ENCODE measurements at places on chromosomes 2 and 18.

- DNase-seq: no peak
Measured at GRCh38 chr2:127523269-127523939, 2.9 kb downstream of the IWS1 start.

- DNase-seq: no peak
Measured at GRCh38 chr2:70772486-70773155, 4.6 kb upstream of the ADD2 start.

DNA sequence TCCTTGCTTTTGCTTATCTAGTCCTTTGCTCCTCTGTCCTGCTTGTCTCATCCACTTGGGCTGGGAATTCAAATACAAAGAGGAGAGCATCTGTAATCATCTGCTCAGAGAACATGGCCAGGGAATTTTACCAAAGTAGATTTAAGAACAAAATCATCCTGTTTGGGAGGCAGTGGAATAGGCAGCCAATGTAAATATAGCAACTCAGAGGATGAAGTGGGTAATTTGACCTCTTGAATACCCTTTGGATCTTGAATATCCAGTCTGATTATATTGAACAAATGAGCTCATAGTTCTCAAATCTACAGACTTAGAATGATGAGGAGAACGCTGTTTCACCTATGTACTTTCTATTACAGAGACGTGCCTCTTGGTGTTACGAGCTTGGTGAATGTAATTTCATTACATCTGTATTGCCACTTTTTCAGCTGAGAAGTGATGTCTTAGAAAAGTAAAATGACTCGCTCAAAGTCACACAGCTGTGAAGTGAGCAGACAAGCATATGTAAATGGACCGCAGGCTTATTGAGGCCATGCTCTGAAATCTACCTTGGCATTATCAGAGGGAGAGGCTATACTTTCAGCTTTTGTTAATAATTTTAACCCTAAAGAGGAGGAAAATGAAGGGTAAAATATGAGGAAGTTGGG is 266.3 kb downstream of the MTX2 start:
- DNase-seq: no peak

- DNase-seq: no peak
Measured at GRCh38 chr2:108189316-108189715, 50.5 kb upstream of the SULT1C3 start.

DNA sequence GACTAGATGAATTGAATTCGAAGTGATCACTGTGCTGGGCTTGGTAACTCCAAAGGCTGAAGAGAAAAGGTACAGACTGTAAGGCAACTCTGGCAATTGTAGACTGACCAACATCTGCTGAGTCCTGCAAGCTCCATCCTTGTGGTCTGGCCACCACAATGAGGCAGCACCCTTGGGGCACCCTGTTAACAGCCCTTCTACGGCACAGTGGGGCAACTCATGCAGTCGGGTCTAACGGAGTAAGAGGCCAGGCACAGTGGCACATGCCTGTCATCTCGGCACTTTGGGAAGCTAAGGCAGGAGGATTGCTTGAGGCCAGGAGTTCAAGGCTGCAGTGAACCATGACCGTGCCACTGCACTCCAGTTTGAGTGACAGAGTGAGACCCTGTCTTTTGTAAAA is 126.8 kb downstream of the ZAP70 start:
- no peak for DNase-seq

DNA sequence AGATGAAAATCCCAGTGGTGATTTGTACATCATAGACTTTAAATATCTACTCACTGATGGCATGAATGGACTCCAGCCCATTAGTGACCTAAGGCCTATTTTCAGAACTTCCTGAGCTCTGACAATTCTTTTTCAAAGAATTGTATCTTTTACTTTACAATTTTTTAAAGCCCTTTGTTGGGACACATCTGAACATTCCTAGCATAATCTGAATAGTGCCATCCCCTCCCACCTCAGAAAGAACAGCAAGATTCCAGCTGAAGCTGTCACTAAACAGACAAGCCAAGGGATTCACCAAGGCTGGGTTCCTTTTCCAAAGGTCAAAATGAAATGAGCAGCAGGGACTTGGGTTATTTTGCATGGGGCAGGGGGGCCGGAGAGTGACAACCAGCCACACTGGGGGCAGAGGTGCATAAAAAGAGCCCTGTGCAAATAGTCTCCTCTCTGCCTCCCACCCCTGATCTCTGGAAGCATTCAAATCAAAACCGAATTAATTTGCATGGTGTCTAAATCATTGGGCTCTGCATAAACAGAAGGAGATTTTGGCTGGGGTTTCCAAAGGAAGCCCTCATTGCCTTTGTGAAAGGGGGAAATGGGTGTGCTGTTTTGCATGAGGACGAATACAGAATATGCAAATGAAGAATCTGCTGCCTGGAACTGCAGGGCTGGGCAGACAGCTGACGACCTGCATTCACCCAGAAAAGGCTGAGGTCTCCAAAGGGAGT is 17.2 kb downstream of the EPHA4 start:
- DNase-seq: no peak

DNA sequence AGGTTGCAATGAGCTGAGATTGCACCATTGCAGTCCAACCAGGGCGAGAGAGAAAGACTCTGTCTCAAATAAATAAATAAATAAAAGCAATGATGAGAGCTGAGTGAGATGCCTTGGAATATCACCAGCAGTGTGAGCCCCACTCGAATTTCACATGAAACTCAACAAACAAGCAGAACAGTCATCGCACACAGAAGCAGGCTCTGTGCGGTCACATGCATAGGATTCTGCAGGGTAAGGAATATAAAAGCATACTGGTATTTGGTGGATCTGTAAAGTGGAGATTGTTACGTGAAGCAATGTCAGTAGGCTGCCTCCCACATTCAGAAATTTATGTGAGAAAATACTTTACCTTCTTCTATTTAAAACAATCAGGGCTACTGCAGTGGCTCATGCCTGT is 18.0 kb upstream of the AP1S3 start:
- DNase-seq: no peak

- DNase-seq: no peak
Measured at GRCh38 chr2:42105330-42106256, 57.8 kb downstream of the PKDCC start.

- peak; percentile 91 for DNase-seq
Measured at GRCh38 chr2:60958800-60959199, 58.7 kb upstream of the PEX13 start.

DNA sequence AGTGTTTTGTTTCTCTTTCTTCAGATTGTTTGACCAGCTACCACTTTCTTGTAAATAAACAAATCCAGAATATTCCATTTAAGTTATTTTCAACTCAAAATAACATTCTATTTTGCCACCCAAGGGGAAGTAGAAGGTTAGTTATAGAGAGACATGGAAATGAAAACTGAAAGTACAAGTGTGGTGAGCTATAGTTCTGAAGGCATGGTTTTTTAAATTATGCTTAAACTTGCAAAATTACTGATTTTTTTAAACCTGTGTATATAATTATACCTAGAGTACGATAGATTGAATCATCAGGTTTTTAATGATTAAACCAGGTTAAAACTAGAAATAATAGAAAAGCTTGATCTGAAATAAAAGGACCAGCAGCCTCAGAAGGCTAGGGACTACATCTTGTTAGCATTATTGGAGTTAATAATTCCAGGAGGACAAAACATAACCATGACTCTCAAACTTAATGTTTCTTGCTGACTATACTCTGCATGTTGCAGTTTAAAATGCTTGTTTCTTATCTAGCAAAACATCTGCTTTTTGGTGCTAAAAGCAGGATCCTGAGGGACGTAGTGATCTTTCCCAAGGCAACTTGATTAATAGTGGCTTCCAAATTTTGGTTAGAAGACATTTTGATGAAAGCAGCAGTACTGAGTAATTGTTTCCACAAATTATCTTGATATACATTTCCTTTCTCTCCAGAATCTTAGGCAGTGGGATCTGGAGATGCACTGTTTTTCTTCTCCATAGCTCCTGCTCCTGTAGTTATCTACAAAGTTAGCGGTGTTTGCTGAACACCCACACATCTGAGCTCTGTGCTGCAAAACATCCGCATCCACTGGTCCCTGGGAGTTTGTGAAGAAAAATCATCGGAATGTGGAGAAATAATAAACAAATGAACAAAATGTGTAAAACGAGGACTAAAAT is 327.2 kb upstream of the PKDCC start:
- no peak for DNase-seq

GRCh38 chr18:63907664-63908063 is at the start of gene SERPINB10:
SERPINB10 (plus strand) TSS chr18:63907958; CDS start chr18:63915511, 7,553 bp downstream.
- no peak for DNase-seq

GRCh38 chr2:186884587-186884986 is 35.6 kb upstream of the ZSWIM2 start:
- no peak for DNase-seq

DNA sequence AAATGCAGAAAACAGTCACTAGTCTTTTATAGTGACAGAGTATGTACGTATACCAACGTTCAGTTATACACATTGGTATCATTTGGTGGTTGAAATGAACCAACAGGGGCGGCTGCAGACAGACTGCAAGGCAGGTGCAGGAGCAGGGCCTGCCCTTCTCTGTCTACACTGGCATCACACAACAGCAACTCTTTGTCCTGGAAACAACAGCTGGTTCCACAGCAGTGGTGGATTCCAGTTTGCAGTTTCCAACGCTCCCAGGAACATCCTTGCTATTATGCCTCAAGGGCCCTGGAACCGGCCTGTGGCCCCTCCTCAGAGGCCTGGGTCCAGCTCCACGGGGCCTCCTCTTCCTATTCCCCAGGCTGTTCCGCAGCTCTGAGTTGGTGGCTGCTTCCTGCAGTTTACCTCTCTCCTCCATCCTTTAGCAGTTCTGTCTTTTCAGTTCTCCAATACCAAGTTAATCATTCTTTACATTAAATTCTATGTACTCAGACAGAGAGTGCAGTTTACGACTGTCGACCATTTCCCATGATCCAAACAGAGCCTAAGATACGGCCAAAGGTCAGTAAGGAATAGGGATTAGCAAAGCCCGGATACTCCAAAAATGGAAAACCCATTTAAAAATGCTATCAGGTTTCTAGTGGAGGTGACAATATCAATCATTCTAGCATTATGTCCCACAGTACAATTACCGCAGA is 87.8 kb downstream of the NOL10 start:
- no peak for DNase-seq

GRCh38 chr2:233035426-233036161 is 3.1 kb downstream of the NEU2 start:
- DNase-seq: no peak

DNA sequence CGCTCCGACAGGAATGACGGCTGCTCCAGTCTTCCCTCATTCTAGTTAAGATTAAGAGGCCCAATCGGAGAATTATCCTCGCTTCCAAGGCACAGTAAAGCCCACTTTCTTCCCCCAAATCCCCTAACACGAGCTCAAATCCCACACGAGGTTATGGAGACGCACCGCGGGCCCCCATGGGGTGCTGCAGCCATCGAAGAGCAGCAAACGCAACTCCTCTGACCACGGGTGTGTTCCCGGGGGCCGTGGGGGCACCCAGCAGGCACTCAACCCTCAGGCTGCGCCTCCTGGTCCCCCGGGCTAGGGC is 446 bp downstream of the COPS9 start:
- no peak for DNase-seq

DNA sequence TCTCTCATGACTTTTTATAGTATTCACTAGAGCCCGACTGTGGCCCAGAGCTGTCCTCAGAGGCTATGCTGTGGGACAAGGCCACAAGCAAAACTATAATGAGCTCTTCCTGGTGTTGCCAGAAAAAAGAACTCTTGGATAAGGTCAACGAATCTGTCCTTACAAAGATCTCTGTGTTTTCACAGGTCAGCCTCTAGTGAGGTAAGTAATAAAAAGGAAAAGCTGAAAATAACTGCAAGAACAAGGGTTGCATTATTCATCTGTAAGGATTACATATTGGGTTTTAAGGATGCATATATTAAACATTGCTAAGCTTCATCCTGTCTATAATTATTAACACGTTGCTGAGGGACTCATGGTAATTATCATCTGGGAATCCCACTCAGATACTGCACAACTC is 62.8 kb upstream of the ATL2 start:
- no peak for DNase-seq

DNA sequence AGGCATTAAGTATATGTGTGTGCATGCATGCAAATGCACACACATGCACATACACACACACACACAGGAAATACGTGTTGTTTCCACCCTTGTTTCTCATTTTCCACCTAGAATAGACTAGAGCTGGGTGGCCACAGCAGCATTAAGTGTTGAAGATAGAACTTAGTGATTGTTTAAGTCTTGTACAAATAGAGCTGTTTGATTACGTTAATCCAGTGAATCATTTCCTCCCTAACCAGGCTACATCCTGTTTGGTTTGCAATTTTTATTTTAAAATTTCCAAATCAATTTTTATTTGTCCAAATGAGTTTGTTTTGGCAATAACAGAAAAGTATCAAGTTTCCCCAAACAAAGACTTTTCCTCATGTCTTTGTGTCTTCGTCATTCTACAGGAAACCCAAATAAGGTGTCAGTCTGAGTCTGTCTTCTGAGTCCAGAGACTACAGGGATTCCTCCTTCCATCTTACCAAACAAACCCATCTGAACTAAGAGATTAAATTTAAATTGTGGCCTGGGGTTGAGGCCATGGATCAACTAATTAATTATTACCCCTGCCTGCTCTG is 74.6 kb upstream of the GALNT5 start:
- DNase-seq: peak; percentile 91

All from MCF 10A (cell line).